ENCODE measurements at places on chromosomes 11 and 22.

DNA sequence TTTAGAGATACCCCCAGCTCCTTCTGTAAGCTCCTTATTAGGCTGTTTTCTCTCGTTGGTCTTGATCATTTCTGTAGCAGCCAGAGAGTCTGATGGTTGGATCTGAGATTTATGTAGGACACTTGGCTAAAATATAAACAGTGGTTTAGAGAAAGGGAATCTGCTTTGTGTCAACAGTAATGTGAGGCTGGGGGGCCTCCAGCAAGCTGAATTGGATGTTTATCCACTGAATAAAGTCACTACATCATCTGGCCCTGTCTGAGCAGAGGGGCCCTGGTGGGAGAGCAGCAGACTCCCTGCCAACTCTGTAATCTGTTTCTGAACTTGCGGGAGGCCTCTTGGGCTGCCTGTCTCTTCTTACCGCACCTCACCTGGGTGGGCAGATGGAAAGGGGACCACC, 328.5 kb upstream of the PLET1 start:
- no peaks in the 10 kb centered on the region for H3K36me3 ChIP-seq
- no peak overlapping the region for H3K27ac ChIP-seq
- H3K4me1 ChIP-seq: peaks cover 11% of the 10 kb centered on the region
- no peak overlapping the region for H3K4me3 ChIP-seq
- no peaks in the 10 kb centered on the region for H3K27me3 ChIP-seq

GRCh38 chr22:36904260-36904880, 9.1 kb upstream of the CSF2RB start:
- peaks cover 33% of the 10 kb centered on the region for H3K4me1 ChIP-seq
- no peak for DNase-seq
- H3K27me3 ChIP-seq: no peaks in the 10 kb centered on the region
- no peak overlapping the region for H3K27ac ChIP-seq

DNA sequence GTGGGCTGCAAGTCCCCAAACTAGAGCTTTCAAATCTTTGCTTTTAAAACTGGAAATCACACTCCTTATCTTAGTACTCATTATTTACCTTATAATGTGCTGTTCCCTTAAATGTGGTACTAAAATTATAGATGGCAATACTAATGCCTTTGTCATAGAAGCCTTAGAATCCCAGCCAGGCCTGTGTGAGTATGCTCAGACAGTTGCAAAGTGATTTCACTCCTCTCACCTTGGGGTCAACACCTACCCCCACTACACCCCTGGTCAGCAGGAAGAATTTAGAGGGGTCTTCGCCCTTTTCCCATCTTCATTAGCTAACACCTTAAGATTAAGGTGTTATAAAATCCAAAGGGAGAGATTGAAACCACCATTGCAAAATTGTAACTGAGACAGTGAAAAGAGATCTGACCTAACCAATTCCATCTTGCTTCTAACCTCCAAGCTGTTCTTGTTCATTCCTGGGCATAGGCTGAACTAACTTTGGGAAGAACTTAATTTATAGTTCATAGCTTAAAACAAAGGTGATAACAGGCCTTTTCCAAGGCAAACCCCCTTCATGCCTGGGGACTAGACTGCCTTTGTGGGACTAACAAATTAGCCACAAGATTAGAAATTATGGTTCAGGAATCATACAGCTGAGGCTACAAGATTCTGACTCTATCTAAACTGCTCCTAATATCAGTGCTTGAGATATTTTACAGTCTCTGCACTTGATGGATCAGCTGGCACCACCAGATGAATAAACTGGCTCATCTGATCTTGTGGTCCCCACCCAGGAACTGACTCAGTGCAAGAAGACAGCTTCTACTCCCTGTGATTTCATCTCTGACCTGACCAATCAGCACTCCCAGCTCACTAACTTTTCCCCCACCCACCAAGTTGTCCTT, 10.4 kb upstream of the MRPL17 start:
- no peaks in the 10 kb centered on the region for H3K36me3 ChIP-seq
- no peaks in the 10 kb centered on the region for H3K4me1 ChIP-seq
- H3K27ac ChIP-seq: no peak overlapping the region
- DNase-seq: no peak

DNA sequence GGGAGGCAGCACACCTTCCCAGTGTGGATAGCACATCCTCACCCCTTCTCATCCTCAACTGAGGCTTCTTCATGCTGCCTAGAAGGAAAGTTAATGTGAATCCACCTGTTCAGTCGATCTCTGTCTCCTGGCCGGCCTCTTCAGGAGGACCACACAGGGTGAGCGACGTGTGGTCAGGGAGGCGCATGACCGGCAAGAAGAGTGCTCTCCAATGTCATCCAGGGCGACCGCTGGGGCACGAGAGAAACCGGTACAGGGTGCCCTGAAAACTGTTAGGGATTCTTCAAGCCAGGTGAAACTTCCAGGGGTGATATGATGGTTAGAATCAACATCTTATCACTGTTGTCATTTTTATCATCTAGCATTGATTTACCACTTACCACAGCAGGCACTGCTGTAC, 43.0 kb downstream of the IGSF9B start:
- H3K27ac ChIP-seq: no peak overlapping the region
- H3K36me3 ChIP-seq: no peaks in the 10 kb centered on the region
- no peaks in the 10 kb centered on the region for H3K4me1 ChIP-seq
- no peak overlapping the region for H3K4me3 ChIP-seq
- DNase-seq: no peak
- no peaks in the 10 kb centered on the region for H3K27me3 ChIP-seq

DNA sequence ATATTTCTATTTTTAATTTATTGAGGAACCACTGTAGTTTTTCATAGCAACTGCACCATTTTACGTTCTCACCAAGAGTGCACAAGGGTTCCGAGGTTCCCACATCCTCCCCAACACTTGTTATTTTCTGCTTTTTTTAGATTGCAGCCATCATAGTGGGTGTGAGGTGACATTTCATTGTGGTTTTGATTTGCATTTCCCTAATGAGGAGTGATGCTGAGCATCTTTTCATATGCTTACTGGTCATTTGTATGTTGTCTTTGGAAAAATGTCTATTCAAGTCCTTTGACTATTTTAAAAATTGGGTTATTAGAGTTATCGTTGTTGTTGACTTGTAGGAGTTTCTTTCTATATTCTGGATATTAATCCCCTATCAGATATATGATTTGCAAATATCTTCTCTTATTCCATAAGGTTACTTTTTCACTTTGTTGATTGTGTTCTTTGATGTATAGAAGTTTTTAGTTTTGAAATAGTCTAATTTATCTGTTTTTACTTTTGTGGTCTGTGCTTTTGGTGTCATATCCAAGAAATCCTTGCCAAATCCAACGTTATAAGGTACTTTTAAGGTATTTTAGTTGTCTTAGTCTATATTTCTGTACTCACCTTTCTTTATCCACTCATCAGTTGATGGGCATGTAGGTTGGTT, 9.0 kb downstream of the NEAT1 start:
- H3K27me3 ChIP-seq: no peaks in the 10 kb centered on the region
- DNase-seq: no peak
- peaks cover 2% of the 10 kb centered on the region for H3K36me3 ChIP-seq

DNA sequence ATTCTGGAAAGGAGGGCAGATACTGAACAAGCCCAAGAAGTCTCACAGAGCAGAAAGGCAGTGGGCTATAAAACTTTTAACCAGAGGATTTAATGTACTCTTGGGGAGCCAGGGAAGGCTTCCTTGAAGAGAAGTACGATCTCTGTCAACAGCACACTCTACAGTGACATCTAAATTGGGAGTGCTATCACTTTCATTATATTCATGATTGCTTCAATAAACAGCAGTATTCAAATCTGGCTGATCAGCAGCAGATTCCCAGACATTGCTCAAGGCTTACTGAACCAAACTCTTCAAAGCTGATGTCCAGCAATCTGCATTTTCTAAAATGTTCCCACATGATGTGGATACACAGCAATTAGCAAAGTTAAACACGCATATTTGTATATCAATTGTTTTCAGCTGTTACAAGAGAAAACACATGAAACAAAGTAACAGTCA, 44.2 kb downstream of the SYTL2 start:
- no peaks in the 10 kb centered on the region for H3K4me1 ChIP-seq
- H3K36me3 ChIP-seq: no peaks in the 10 kb centered on the region
- H3K27ac ChIP-seq: no peak overlapping the region
- H3K4me3 ChIP-seq: no peak overlapping the region

DNA sequence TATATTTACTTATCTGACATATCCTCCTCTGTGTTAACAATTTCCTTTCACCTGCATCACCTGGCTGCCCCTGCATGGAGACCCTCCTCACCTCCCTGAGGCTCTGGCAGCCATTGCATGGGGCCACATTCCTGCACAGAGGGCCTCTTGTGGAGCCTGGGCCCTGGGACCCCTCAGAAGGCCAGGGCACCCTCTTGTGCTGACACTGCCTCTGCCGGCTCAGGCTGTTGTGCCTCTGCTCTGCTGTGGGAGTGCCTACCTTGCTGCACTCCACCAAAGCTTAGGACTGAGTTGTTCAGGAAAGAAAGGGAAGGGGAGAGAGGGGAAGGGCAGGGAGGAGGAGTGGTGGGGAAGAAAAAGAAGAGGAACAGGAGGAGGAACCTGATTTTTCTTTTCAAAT, 194.5 kb downstream of the ADAMTS15 start:
- H3K27ac ChIP-seq: no peak overlapping the region
- DNase-seq: no peak
- no peak overlapping the region for H3K4me3 ChIP-seq
- H3K4me1 ChIP-seq: no peaks in the 10 kb centered on the region

DNA sequence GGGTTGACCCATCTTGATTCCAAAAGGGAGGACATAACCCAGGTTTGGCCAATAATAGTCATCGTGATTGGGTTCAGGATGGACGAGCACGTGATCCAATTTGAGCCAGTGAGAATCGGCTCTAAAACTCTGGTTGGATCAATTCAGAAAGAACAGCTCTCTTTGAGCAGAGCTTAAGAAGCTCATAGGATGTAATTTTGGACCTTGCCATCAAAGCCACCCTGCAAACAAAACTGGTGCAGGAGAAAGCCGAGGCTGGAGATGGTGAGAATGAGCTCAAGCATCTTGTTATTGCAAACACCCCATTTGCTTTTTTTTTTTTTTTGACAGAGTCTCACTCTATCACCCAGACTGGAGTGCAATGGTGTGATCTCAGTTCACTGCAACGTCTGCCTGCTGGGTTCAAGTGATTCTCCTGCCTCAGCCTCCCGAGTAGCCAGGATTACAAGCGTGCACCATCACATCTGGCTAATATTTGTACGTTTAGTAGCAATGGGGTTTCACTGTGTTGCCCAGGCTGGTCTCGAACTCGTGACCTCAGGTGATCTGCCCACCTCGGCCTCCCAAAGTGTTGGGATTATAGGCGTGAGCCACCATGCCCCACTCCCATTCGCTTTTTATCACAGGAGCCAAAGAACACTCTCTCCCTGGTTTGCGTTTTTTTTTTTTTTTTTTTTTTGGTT, 13.8 kb upstream of the MIAT start:
- H3K4me3 ChIP-seq: no peak overlapping the region
- peaks cover 23% of the 10 kb centered on the region for H3K4me1 ChIP-seq
- no peaks in the 10 kb centered on the region for H3K36me3 ChIP-seq
- no peaks in the 10 kb centered on the region for H3K27me3 ChIP-seq
- DNase-seq: no peak
- peak overlapping the region; percentile 50 for H3K27ac ChIP-seq

DNA sequence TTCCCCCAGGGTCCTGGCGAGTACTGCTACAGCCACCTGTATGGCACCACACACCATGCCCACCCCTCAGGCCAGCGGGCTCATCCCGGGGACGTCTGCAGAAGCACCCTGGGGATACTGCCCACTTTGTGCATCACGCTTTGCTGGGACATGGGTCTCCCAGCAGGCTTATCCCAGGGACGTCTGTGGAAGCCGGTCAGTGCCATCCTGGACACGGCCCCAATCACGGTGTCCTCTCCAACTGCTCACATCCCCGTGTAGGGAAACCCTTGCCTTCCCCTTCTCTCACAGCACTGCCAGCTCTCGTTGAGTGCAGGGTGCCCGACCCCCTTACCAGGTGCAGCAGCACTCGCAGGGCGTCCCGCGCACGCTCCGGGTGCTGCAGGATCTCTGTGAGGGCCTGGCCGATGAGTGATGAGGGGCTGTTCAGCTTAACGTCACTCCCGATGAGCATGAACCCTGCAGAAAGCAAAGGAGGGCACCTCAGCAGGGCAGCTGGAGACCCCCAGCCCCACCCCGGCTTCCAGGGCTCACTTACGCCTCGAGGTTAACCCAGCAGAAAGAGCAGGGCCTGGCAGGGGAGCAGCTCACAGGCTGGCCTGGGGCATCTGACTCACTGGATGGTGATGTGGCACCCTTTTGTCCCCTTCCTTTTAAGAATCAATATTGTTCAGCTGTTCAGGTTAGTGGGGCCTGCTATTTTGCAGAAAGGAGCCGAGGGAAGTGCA, 76.9 kb upstream of the PITPNB start:
- no peaks in the 10 kb centered on the region for H3K4me1 ChIP-seq
- no peaks in the 10 kb centered on the region for H3K27me3 ChIP-seq
- no peak for DNase-seq
- H3K27ac ChIP-seq: no peak overlapping the region
- no peak overlapping the region for H3K4me3 ChIP-seq
